ENCODE measurements at places on chromosomes 7 and 10. TPM values are rescaled to one million over a fixed set of nuclear protein-coding genes. Genes with fewer than 3 reads are reported as not detected.
A peak's percentile ranks its signal among the peaks of the same experiment; 100 is the strongest.

- DNase-seq: no peak
Observed at GRCh38 chr7:30815951-30816644, 44.9 kb downstream of the MINDY4 start.

- DNase-seq: no peak
Observed at GRCh38 chr10:52031771-52032170, 282.3 kb upstream of the DKK1 start.

GRCh38 chr7:47351233-47352154, 230.4 kb downstream of the TNS3 start:
- no peak for DNase-seq

- DNase-seq: no peak
Observed at GRCh38 chr7:12158334-12159060, 52.6 kb upstream of the TMEM106B start.

DNA sequence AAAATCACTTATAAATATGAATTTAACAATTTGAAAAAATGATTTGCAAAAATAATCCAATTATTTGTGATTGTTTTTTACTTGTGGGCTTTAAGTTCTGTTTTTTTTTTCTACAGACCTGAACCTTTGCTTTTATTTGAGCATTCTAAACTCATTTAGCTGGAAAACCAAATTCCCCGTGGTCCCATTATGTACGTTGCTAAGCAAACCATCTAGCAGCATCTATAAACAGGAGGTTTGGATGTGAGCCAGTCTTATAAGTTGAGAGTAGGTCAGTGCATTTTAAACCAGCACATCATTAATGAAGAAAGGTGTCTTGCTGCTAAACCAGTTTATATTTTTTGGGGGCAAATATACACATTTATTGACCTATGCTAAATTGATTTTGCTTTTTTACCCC, 77.3 kb downstream of the LRRN3 start:
- no peak for DNase-seq

DNA sequence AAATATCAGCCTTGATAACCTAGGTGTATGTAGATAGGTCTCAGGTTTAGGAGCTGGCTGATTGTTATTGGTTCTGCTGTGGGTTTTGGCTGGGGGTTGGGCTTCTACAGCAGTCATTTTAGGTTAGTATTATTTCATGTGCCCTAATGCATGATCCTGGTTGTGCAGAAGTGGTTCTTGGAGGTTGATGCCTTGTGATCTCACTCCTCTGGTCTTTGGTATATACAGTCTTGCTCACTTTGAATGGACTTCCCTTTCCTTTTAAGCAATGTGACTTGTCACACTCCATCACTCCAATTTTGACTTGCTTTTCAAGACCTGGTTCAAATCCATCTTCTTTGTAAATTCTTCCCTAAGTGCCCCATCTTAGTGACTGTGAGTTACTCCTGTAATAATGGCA, 188.9 kb downstream of the LRMDA start:
- no peak for DNase-seq

DNA sequence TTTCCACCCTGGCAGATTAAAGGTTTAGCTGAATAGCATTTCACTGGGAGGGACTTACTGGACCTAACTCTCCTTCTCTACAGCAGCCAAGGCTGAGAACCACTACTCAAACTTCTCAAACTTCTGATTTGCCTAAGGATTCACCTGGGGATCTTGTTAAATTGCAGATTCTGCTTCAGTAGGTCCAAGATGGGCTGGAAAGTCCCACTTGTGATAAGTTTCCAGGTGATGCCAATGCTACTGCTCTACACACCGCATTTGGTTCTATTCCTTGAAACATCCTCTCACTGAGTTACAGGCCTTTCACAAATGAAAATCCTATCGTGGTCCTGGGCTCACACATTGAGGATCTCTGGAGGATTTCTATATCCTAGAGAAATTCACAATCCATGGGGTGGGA, 147.9 kb downstream of the CHCHD3 start:
- no peak for DNase-seq

- DNase-seq: no peak
Observed at GRCh38 chr7:136166521-136166920, 189.4 kb upstream of the MTPN start.

DNA sequence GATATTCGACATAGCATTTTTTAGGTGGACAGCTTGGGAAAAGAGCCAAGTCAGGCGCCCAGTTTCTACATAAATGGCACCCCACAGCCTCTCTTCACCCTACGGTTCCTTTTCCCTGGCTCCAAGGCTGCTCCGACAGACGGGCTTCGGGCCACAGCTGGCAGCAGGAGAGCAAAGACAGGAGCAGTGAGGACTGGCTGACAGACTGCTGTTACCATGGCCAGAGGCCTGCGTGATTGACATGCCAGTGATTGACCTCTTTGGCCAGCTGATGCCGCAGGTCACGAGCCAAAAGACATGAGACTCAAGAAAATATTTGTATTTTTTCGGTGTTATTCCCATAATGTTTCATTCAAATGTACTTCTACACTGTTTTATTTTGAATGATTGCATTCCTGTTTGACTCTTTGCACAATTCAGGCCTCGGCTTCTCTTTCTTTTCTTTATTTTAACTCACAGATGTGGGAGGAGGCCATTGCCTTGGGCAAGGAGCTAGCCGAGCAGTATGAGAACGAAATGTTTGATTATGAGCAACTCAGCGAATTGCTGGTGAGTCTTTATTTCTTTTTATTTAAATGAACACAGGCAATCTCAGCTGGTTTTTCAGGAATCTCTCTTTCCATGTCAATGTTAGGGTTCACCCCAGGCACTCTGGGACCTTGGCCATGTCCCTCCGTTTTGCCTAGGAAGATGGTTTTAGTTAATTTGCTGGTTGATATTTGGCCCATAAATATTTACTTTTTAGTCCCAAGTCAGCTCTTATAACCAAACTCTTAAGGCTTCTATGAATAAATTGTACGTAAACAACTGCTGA, 146.3 kb upstream of the NPS start:
- DNase-seq: no peak

DNA sequence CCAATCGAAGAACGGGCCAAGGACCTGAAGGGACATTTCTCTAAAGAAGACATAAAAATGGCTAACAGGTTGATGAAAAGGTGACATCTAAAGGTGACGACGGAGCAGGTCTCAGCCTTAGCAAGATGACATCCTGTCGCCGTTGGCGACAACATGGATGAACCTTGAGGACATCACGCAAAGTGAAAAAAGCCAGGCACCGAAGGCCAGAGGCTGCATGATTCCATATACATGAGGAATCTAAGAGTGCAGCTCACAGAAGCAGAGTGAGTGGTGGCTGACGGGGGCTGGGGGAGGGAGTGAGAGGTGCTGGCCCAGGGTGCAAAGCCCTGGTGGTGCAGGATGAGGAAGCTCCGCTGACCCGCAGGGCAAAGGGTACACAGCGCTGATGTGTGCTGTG, 34.1 kb upstream of the NKX6-2 start:
- DNase-seq: no peak

DNA sequence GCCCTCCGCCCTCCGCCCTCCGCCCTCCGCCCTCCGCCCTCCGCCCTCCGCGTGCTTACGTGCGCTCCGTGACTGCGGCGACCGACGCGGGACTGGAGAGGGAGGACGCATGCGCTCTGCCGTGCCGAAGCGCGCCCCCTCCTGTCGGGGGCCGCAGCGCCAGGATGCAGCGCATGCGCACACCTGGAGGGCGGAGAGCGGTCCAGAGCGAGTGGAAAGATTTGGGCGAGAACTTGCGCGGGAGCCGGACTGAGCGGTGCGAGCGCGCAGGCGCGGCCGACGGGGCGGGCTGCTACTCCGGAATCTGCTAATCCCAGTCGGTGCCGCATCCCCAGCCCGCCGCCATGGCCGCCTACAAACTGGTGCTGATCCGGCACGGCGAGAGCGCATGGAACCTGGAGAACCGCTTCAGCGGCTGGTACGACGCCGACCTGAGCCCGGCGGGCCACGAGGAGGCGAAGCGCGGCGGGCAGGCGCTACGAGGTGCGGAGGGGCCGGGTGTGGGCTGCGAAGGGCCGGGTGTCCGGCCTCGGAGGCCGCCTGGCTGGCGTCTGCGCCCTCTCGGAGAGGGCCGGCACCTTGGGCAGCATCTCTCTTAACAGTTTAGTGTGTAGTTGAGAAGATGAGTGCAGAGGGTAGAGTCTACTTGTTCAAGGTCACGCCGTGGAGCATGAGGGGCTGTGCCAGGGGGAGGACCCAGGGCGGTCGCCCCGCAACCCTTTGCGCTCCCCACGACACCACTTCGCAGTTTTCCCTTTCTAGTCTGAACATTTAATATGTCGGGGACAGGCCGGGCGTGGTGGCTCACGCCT, at the start of gene PGAM1:
Gene PGAM1, plus strand, starts transcription at position 228 of the 812 bp plus-strand sequence. Its CDS starts 117 bp downstream, at position 345.
- DNase-seq: peak; percentile 91

- DNase-seq: no peak
Observed at GRCh38 chr7:151342102-151342646, 562 bp downstream of the NUB1 start.

GRCh38 chr10:93059975-93060886, at the start of gene CYP26C1:
CYP26C1 (plus strand) TSS chr10:93060798; CDS start chr10:93061264, 466 bp downstream.
- DNase-seq: no peak

GRCh38 chr10:11907914-11908313, 84.8 kb downstream of the PROSER2 start:
- DNase-seq: no peak

- no peak for DNase-seq
Observed at GRCh38 chr10:13003004-13003403, 1.5 kb upstream of the CCDC3 start.

The SLC39A12 gene
- total RNA-seq: 0.09 TPM

The CHN2 gene
- 18.7 TPM for total RNA-seq

Measured in mucosa of descending colon (tissue), 3 donors.